ENCODE measurements at places on chromosomes 2 and 18.

GRCh38 chr2:104834431-104835153, 19.3 kb upstream of the POU3F3 start:
- no peak for DNase-seq

DNA sequence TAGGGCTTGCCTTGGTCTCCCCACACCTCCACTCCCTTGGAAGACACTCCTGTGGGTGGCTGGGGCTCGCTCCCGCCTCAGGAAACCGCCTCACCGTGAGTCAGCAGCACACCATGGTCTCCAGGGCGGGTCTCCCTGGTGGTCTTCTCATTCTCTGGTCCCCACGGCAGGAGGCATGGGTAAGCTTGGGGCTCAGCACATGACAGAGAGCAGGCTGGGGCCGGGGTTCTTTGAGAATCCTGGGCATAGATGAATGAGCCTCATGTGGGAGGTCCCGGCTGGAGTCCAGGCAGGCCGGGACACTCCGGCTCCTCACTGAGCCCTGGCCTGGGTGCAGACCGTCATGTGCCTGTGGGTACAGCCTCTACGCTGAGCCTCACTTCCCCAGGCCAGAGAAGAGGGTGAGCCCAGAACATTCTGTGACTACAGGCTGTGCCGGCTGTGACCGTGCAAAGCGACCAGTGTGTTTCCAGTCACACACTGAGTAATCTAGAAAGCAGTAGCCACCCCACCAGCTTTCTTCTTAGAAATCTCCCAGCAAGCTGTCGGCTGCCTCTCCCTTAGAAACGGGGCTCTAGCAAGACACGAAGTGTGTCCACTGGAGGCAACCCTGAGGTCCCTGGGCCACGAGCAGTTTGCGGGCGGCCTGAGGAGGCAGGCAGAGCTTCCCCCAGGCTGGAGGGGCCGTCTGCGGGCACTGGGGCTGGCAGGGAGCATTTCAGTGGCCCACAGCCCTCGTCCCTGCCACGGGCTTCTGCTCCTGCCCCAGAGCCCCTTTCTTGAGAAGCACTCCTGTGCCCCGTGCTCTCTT, 93.1 kb downstream of the RHOB start:
- DNase-seq, result no peak

GRCh38 chr18:37662546-37663339, 97.1 kb upstream of the CELF4 start:
- DNase-seq, result no peak

GRCh38 chr18:984004-984403, 79.3 kb downstream of the ADCYAP1 start:
- no peak for DNase-seq

DNA sequence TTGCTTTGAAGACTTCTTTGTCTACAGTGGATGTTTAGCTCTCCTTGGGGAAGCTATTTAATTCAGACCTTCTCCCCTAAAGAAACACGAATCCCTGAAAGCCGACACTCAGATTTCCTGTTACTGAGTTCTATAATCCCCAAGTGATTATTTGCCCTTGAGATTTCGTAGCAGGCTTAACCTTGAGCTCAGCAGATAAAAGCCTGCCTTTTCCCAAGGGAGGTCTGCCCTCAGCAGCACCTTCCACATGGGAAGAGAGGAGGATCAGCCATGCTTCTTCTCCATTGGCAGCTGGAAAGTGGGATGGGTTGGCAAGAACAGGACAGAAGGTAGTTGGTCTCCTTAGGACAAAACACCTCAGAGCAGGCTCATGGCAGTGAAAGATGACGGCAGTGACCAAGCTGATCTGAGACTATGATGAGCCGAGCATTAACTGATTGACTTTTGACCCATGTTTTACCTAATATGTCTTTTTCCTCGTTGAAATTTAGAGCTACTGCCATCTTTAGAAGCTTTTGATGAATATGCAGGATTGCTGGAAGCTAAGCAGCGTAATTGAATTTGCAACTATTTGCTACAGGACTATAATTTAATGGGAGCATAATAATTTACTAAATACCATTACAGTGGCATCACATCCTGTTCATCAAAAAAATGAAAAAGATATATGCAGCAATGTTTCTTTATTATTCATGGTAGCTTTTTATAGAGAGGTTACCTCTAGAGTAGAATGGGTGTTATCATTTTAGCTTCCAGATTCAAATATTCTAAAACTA, 511.1 kb upstream of the ID2 start:
- DNase-seq, result no peak

- no peak for DNase-seq
These were observed 22.7 kb upstream of the CELF4 start for GRCh38 chr18:37588289-37588688.

GRCh38 chr18:10130606-10131005, 216.8 kb downstream of the VAPA start:
- DNase-seq, result no peak

DNA sequence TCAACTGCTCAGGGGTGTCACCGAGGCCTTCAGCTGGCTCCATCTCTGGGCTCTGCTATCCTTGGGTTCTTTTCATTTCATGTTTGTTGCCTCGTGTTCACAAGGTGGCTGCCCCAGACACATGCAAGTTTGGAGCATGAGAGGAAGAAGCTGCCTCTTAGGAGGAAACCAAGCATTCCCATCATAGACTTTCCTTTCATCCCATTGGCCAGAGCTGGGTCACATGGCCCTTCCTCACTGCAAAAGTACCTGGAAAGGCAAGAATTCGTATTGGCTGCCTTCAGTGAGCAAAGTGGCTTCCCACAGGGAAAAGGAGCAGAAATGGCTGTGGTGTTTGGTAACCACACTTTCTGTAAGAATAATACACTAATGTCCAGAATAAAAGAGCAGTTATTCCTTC, 155.7 kb upstream of the RAB12 start:
- DNase-seq, result peak; percentile 10

DNA sequence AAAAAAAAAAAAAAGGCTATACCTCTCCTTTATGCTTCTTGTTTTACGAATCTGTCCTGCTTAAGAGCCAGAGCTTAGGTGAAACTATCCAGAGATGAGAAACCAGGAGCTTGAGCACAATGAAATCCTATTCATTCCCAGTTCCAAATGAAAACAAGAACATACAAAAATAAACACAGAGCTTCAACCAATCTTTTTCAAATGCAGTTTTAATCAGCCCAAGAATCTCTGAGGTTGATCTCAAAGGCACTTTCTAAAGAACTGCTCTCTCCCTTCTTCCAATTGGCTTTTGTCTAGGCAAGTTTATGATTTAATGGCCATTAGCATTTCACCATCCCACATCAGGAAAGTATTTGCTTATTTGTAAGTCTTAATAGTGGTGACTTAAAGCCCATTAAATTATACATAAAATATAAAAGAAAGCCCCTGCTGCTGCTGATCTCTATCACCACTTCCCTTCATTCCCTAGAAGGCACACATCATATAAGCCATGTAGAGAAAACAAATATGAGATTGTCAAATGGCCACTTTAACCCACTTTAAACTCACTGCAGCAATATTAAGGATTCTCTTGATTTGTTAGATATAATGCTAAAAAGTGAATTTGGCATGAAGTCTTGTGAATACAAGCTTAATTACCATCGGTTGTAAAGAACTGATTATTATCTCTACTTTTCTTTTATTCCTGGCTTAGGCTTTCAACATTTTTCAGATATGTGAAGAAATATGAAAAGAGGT, 29.3 kb upstream of the SCN9A start:
- DNase-seq, result no peak

GRCh38 chr2:6186332-6187151, 494.4 kb downstream of the SOX11 start:
- no peak for DNase-seq

DNA sequence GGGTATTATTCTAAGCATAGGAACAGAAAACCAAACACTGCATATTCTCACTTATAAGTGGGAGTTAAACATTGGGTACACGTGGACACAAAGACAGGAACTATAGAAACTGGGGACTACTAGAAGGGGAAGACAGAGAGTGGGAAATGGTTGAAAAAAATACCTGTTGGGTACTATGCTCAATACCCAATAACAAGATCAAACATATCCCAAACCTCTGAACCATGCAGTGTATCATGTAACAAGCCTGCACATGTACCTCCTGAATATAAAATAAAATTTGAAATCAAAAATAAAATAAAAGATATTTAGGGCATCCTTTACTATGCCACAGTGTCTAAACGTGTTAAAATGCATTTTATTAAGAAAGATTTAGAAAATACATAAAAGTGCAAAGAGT, 221.0 kb upstream of the TFPI start:
- DNase-seq, result no peak

DNA sequence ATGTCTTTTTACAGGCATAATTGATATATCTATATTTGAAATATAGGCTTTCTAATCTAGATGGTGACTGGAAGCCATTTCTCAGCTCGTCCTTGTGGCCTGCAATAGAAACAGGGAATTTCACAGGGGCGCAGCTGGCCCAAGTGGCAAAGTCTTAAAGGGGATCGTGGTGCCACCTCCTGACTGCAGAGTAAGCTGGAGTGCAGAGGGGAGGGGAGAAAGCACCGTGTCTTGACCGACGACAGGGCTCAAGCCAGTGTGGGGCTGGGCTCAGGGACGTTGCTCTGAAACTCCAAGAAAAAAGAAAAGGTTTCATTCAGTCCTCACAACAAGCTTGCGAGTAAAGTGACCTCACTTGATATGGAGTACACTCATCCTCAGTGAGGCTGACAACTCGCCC, 255.1 kb downstream of the DCDC2C start:
- no peak for DNase-seq

- DNase-seq, result no peak
These were observed 112.5 kb downstream of the PKP4 start for GRCh38 chr2:158569284-158569683.

DNA sequence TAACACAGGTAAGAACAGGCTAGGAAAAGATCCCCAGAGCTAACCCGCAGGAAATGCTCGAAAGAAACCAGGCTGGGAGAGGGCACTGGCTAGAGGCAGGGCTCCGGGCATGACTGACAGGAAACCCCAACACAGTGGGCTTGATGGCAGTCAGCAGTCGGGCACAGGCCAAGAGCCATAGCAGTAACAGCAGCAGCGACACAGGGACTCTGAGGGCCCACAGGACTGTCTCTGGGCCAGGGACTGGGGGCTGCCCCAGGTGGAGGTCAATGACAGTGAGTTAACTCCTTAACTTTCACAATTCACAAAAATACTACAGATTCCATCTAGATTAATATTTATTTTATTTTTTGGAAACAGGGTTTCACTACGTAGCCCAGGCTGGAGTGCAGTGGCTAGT, 37.3 kb upstream of the ASPRV1 start:
- no peak for DNase-seq

GRCh38 chr2:110101280-110101844, 14.3 kb downstream of the MALL start:
- DNase-seq, result peak; percentile 71

GRCh38 chr2:11127761-11128160, 27.5 kb upstream of the SLC66A3 start:
- no peak for DNase-seq

DNA sequence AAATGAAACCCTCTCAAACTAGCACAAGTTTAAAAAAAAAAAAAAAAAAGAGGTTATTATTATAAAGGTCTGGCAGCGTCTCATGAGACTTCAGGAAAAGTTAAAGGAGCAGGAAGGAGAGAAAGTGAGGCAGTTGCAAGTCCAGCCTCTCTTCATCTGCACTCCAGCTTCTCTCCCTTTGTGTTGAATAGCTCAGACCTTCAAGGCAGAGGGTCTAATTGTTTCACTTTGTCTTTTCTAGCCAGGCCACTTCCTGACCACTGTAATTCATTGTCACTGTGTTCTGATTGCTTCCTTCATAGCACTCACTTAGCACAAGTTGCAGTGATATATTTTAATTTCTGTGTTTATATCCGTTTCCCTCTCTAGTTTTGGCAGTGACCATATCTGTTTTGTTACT, 99.9 kb downstream of the SPATS2L start:
- DNase-seq, result peak; percentile 7

DNA sequence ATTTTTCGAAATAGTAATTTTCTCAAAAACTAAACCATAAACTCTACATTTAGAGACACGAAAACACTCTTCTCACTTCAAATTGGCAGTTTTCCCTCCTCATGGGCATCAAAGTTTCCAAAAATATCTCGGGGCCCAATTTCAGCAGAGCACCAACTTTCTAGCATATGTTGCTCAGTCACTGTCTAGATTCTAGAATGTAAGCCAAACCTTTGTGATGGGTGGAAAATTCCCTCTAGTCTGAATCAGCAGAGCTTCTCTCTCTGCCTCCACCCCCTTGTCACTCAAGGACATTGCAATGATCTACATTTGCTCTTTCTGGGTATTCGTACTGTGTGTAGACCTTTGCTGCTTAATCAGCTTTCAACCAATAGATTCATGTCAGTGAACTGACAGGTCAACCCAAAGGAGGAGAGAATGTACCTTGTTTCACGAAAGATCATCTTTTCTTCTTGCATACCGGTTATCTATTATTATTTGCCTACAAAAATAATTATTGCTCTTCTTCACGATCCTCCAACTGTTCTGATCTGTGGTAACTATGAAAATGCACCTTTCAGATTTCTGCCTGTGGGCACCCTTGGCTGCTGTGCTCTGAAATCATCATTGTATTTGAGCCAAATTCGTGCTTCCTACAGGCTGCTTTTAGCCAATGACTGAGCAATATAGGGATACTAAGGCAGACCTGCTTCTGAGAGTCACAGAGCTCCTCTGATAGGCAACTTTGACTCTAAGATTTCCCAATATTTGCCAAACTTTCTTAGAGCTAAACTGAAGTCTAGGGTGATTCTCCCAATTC, 38.7 kb upstream of the GLS start:
- no peak for DNase-seq

DNA sequence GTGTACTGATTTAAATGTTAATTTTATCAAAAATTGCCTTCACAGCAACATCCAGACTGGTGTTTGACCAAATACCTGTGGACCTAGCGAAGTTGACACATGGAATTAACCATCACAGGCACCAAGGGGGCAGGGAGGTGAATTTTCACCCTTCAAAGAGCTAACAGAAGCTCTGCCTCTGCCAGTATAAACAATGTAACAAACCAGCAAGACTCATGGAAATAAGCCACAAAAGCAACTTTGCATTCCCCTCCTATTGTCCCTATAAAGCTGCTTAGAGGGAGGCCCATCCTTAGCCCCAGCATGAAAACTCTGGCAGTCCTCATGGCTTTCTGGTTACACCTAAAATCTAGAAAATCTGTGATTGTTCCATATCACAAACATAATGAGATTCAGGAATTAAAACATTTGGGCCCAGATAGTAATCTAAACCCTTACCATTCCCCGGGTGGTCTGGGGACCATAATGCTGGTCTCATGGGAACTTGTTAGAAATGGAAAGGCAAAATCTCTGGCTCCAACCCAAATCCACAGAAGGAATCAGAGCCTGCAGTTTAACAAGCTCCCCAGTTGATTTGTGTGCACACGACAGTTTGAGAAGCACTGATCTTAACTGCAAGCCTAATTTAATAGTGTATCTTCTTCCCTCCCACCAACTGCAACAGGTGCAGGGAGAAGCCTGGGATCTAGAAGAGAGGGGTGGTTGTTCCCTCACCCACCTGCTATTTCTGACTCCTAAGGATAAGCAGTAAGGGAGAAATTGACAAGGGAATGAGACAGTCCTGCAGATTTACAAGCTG, 23.1 kb downstream of the SERPINB11 start:
- DNase-seq, result no peak

- no peak for DNase-seq
These were observed 82.6 kb upstream of the ATG16L1 start for GRCh38 chr2:233168919-233169318.
